ENCODE measurements at places on chromosomes 16 and 17.
A peak's percentile ranks its signal among the peaks of the same experiment; 100 is the strongest.

GRCh38 chr17:44473367-44473766, 29.8 kb downstream of the GPATCH8 start:
- peaks cover 8% of the 10 kb centered on the region for H3K36me3 ChIP-seq
- H3K27me3 ChIP-seq, result no peaks in the 10 kb centered on the region

- DNase-seq, result peak; percentile 59
- no peaks in the 10 kb centered on the region for H3K36me3 ChIP-seq
- H3K27ac ChIP-seq, result no peak overlapping the region
- peaks cover 20% of the 10 kb centered on the region for H3K4me1 ChIP-seq
- no peak overlapping the region for H3K4me3 ChIP-seq
Observed at GRCh38 chr17:29840884-29841283, 89.1 kb downstream of the SSH2 start.

DNA sequence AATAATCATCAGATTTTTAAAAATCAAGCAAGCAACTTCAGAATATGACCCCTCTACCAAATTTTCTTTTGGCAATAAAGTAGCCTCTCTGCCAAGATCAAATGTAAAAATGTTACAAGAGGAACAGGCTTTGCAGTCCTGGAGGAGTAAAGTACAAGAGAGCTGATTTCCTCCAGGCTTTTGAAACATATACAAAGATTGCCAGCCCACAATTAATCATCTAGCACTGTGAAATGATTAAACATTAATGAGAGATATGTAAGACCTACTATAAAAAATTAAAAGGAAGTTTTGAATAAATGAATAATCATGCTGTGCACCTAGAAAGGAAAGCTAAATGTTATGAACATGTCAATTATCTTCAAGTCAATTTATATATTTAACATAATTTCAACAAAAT, 26.3 kb downstream of the TXNDC11 start:
- H3K36me3 ChIP-seq, result peaks cover 42% of the 10 kb centered on the region
- no peaks in the 10 kb centered on the region for H3K4me1 ChIP-seq
- H3K4me3 ChIP-seq, result no peak overlapping the region
- no peak for DNase-seq
- no peaks in the 10 kb centered on the region for H3K27me3 ChIP-seq

- no peaks in the 10 kb centered on the region for H3K36me3 ChIP-seq
- no peak for DNase-seq
- H3K27ac ChIP-seq, result no peak overlapping the region
Observed at GRCh38 chr16:12300490-12300889, 324.0 kb downstream of the SNX29 start.

GRCh38 chr17:9577373-9577709, 899 bp downstream of the CFAP52 start:
- no peaks in the 10 kb centered on the region for H3K4me1 ChIP-seq
- no peaks in the 10 kb centered on the region for H3K27me3 ChIP-seq
- H3K36me3 ChIP-seq, result no peaks in the 10 kb centered on the region
- no peak overlapping the region for H3K27ac ChIP-seq

- H3K36me3 ChIP-seq, result no peaks in the 10 kb centered on the region
- no peak for DNase-seq
- H3K27me3 ChIP-seq, result no peaks in the 10 kb centered on the region
- H3K4me1 ChIP-seq, result no peaks in the 10 kb centered on the region
- H3K27ac ChIP-seq, result no peak overlapping the region
- H3K4me3 ChIP-seq, result no peak overlapping the region
Observed at GRCh38 chr16:67987460-67988160, 7.3 kb upstream of the DPEP3 start.

DNA sequence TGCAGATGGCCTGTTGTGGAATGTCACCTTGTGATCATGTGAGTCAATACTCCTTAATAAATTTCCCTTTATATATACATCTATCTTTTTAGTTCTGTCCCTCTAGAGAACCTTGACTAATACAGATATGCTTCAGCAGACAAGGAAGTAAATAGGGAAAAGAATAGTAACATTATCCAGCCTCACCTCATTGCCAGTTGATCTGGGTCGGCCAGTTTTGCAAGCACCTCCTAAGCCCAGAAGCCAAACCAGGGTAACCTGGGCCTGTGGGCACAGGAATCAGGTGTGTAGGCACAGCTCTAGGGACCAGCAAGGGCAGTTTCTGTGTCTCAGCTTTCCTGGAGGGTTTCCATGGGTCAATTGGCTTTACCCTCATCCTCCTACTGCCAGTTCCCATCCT, 11.9 kb upstream of the CCL17 start:
- no peak overlapping the region for H3K27ac ChIP-seq
- no peaks in the 10 kb centered on the region for H3K36me3 ChIP-seq
- DNase-seq, result no peak

- no peak for DNase-seq
- no peaks in the 10 kb centered on the region for H3K36me3 ChIP-seq
- H3K27ac ChIP-seq, result no peak overlapping the region
- H3K4me3 ChIP-seq, result no peak overlapping the region
- H3K27me3 ChIP-seq, result no peaks in the 10 kb centered on the region
Observed at GRCh38 chr16:84553873-84554399, 49.5 kb upstream of the MEAK7 start.

DNA sequence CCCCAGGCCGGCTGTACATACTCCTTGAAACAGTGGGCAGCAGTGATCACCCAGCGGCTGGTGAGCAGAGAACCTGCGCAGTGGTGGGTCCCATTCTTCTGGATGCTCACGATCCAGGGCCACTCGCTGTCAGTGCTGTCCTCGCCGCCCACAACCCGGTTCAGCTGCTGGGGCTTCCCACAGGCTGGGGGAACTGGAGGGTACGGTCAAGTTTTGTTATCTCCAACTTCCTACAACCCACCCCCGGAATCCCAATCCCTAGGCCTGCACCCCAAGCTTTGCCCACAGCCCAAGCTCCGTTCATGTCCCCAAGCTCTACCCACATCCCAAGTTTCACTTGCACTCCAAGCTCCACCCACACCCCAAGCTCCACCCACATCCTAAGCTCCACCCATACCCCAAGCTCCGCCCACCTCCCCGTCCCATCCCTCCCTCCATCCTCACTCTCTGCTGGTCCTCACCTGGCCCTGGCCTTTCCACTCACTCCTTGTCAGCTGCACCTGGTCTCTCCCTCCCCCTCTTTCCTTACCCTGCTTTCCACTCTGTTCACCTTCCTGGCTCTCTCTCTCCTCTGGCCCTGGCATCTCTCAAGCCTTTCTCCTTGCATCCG, 1.8 kb downstream of the PRSS22 start:
- DNase-seq, result peak; percentile 33
- no peaks in the 10 kb centered on the region for H3K36me3 ChIP-seq
- no peak overlapping the region for H3K4me3 ChIP-seq
- H3K4me1 ChIP-seq, result no peaks in the 10 kb centered on the region

DNA sequence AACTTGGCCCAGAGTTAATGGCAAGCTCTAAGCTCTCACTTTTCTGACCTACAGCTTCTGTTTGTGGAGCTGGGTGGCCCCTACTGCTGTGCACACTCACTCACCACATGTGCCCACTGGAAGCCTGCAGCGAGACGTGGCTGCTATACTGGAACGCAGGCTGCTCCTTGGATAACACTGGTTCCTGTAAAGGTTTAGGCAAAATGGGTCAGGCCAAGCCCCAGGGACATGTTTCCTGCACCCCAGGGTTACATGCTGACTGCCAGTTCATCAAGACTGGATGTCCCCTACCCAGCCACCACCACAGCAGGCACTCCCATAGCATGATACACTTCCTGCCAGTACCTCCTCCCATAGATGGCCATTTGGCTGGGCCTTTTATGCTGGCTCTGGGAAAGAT, 8.3 kb downstream of the POLDIP2 start:
- H3K4me3 ChIP-seq, result no peak overlapping the region
- no peak overlapping the region for H3K27ac ChIP-seq
- no peak for DNase-seq
- H3K27me3 ChIP-seq, result no peaks in the 10 kb centered on the region
- H3K36me3 ChIP-seq, result peaks cover 42% of the 10 kb centered on the region

GRCh38 chr17:48589060-48589830, 796 bp downstream of the HOXB3 start:
- no peaks in the 10 kb centered on the region for H3K27me3 ChIP-seq
- no peak overlapping the region for H3K4me3 ChIP-seq
- no peak overlapping the region for H3K27ac ChIP-seq
- no peak for DNase-seq

DNA sequence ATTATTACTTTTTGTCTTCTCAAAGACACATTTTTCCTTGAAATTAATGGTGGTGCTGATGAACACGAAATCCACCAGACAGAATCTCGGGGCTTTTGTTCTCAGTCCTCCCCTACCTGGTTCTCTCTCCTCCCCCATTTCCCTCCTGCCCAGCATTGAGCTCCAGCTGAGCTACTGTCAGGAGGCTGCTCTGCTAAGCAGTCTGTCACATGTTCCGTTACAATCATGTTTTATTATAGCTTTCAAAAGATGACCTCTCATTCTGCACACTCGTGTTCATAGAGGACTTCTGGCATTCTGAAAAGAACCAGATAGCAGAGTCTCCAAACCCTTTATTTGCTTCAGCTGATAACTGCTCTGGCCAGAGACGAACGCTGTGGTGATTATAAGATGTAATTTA, 732.5 kb upstream of the RBFOX1 start:
- H3K36me3 ChIP-seq, result no peaks in the 10 kb centered on the region
- DNase-seq, result no peak
- H3K4me1 ChIP-seq, result no peaks in the 10 kb centered on the region
- no peak overlapping the region for H3K4me3 ChIP-seq
- H3K27me3 ChIP-seq, result no peaks in the 10 kb centered on the region

GRCh38 chr16:47323241-47323640, 137.6 kb downstream of the ITFG1 start:
- H3K4me3 ChIP-seq, result no peak overlapping the region
- DNase-seq, result no peak

DNA sequence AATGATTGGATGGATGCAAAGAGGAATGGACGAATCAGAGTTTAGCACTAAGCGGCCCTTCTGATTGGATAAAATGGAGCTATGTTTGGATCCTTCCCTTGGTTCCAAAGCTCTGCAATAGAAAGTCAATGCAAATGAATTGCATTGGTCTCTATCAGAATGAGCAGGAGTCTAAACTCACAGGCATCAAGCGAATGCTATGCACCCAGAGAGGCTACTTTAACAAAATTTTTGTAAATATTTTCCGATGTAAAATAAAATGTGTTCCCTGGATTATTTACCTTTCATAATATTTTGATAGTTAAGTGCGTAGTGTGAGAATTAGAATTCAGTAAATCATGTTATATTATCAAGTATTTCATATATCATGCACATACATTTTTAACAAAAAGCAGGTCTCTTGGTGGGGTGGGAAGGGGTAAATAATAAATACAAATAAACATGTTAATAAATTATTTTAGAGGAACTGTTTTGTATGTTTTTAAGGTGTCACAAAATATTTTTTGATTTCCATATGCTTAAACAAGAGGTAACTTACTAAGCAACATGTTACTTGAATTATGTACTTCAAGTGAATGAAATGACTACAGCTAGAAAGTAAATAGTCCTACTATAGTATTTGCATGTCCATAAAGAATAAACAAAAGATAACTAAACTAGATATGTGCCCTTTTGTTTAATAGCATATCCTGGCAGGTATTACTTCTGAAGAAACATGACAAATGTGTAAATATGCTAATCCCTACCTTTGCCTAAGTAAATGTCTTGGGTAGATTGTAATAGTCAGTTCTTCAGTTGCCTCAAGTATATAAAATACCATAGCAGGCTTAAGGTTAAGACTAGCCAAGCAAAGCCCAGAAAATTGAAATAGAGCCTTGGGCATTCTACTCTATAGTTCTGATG, 4.4 kb upstream of the UNK start:
- no peaks in the 10 kb centered on the region for H3K27me3 ChIP-seq
- peaks cover 27% of the 10 kb centered on the region for H3K4me1 ChIP-seq
- H3K27ac ChIP-seq, result peak overlapping the region; percentile 51
- DNase-seq, result no peak
- H3K36me3 ChIP-seq, result peaks cover 29% of the 10 kb centered on the region

GRCh38 chr16:19113577-19114358, at the start of gene ITPRIPL2:
Gene ITPRIPL2, plus strand, starts transcription at chr16:19113964. Its CDS starts 498 bp downstream, at chr16:19114462.
- H3K4me1 ChIP-seq, result peaks cover 37% of the 10 kb centered on the region
- peak; percentile 96 for DNase-seq
- H3K4me3 ChIP-seq, result peak within 1 kb of the TSS; percentile 73
- no peaks in the 10 kb centered on the region for H3K27me3 ChIP-seq
- H3K27ac ChIP-seq, result peak within 1 kb of the TSS; percentile 95
- H3K36me3 ChIP-seq, result peaks cover 6% of the 10 kb centered on the region

DNA sequence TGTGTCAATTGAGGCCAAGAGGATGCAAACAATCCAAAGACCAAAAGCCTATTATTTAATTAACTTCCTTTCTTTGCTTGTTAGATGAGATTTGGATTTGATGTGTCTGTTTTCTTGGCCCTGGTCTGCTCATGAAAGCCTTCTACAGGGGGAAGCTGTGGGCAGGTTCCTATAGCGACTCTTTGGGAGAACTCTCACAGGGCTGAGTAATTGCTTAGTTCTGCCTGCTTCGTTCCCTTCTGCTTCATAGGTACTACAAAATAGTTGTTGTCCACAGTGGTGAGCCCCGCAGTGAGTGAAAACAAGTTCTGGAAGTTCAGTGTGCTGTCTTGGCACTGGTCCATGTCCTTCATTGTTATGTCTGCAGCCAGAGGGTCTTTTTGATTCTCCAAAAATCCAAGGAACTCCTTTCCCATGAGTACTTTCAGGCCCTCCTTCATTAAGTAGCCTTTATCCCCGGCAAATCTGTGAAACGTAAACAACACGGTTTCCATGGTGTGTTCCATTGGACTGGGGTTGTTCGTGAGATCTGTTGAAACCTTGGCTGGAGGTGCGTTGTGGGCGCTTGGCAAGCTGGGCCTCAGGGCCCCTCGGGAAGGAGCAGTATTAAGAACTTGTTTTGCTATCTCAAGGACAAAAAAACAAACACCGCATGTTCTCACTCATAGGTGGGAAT, 30.0 kb upstream of the ANKRD40CL start:
- no peak for DNase-seq
- no peaks in the 10 kb centered on the region for H3K27me3 ChIP-seq
- H3K36me3 ChIP-seq, result no peaks in the 10 kb centered on the region
- no peak overlapping the region for H3K4me3 ChIP-seq

Measured in GM23248 (cell line).